ENCODE measurements at places on chromosomes 1 and 21.
A peak's percentile ranks its signal among the peaks of the same experiment; 100 is the strongest.

DNA sequence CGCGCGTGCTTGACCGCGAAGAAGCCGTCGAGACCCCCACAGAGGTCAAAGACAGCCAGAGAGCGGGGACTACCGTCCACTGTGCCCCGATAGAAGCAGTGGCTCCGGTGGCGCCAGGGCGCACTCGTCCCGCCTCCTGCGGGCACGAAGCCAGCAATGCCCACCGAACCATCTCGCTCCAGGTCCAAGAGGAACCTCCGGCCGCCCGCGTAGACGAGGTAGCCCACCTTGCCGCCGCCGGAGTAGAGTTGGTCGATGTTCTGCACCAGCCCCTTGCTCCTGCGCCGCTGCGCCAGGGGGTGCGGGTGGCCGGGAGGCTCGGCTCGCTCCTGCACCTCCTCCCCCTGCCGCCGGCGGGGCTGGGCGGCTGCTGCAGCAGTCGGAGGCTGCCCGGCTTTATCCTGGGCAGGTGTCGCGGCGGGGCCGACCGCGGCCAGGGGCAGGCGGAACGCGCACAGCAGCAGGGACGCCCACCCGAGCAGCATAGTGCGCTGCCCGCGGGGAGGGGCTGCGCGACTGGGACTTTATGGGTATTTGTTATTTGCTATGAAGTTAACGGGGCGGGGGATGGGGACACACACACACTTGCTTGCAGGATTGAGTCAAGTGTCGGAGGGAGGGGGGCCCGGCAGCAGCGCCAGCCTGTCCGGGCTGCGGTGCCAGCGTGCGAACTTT is 844 bp downstream of the ADAMTS5 start:
- DNase-seq: no peak

DNA sequence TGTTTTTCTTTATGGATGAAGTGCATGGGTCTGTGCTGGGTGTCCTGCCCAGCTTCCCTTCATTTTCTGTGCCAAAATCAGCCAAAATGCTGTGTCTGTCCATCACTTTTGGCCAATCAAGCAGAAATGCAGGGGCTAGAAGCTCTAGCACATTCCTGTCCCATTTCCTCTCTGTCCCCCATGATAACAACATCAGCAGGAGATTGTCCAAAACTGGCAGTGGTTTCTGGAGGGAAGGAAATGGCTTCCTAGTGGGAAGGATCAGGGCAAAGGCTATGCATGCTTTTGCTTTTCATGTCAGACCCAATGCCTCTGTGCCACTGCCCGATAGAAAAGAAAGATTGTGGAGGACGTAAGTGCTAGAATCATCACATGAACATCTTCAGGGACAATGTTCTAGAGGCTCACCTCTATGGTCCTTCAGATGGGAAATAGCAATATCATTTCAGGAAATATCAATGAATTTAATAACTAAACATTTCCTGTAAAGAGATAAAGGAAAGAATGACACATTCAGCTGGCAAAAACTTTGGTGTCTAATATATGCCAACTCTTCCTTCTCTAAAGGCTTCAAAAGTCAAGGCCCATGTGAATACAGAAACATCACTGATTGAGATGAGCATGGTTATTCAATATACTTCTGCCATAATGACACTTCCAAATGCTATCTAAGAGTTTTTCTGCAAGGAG is 107.5 kb downstream of the SETD4 start:
- DNase-seq: no peak

DNA sequence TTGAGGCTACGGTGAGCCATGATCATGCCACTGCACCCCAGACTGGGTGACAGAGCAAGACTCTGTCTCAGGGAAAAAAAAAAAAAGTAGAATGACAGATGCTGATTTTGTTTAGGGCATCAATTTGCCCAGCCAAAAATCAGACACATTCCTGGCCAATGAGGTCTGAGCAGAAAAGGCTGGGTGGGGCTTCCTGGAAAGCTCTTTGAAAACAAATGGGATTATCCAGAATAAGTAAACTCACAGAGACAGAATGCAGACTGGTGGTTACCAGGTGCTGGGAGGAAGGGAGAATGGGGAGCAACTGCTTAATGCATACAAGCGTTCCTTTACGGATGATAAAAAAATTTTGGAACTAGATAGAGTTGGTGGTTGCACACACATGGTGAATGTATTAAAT is 10.1 kb upstream of the CITED4 start:
- no peak for DNase-seq

DNA sequence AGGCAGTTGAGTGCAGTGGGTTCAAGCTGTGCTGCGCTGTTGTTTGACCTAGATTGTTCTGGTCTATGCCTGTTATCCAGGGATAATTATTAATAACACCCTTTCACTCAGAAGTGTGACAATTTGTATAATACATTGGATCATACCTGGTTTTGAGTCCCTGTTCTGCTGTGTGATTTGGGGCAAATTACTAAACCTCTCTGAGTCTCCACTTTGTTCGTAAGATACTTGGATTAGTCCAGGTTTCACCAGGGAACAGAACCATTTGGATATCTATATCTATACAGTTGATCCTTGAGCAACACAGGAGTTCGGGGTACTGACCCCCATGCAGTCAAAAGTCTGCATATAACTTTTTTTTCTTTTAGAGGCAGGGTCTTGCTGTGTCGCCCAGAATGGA is 2.3 kb downstream of the NENF start:
- no peak for DNase-seq

- no peak for DNase-seq
Measured at GRCh38 chr1:159838715-159839114, 12.0 kb downstream of the SLAMF8 start.

DNA sequence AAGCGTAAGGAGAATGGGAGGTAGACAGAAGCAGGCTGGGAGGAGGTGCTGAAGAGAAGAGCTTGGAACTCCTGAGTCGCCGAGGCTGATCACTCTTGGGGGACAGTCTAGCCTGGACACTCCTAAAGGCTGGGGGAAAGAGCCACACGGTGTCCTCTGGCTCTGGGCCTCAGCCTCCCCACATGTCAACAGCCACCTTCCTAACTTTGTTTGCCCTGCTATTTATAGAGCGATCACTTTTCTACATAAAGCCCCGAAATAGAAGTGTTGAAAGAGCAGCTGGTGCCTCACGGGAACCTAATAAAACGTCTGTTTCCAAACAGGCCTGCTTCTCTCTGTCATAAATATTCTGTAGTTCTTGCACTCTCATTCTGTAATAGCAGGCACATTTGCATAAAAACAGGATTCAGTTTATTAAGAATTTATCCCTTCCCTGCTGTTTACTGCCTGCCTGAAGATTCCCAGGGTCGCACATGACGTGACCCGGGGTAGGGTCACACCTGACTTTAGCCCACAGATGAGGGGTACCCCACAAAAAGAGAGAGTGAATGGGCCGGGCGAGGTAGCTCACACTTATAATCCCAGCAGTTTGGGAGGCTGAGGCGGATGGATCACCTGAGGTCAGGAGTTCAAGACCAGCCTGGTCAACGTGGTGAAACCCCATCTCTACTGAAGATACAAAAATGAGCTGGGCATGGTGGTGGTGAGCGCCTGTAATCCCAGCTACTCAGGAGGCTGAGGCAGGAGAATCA is 212.5 kb downstream of the TOMM20 start:
- no peak for DNase-seq

GRCh38 chr1:111275079-111275478 is 15.6 kb upstream of the CHIA start:
- DNase-seq: no peak

DNA sequence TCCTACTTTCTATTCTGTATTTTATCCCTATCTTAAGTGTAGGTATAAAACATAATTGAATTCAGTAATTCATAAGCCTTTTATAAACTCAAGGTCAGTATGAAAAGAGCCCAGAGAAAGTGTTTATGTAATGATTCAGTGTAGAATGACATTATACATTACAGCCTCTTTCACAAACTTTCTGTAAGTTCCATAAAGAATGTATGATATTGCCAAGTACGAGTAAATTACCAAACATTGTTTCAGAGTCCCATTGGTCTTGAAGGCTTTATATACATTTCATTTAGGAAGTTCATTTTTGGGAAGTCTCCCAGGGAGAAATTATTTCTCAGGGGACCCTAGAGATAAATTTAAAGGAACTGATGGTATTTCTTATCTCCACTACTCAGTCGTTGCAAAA is 37.8 kb upstream of the VAMP3 start:
- DNase-seq: no peak

- DNase-seq: no peak
Measured at GRCh38 chr1:183080406-183080805, 57.2 kb downstream of the LAMC1 start.

- no peak for DNase-seq
Measured at GRCh38 chr1:73040811-73041210, 758.5 kb upstream of the NEGR1 start.

DNA sequence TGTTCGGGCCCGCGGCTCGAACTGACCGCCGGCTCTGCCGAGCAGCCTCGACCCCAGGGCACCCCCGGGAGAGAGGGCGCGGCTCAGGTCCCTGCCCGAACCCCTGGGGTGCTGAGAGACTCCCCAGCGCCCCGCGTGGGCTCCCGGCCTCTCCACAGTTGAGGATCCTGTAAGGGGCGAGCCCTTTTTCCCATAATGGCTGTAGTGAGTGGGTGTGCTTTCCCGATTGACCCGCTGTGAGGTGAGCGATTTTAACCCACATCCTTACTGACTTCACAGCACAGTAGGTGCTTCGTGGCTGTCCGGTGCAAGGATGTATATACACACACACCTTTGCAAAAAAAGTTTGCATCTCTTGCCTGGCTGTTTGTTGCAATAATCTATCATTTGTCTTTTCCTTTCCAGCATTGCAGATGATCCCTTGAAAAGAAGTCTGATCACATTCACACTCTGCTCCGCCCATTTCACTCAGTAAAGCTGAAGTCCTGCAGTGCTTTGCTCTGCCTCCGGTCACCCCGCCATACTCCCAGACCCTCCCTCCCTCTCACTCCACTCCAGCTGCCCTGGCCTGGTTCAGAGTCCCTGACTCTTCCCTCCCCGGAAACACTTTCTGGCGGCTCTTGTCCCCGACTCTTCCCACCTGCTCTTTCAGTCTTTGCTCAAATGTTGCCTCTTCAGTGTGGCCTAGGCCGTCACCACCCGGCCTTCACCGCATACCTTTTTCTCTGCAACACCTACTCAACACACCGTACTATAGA is 955 bp upstream of the UBE2G2 start:
- DNase-seq: no peak

DNA sequence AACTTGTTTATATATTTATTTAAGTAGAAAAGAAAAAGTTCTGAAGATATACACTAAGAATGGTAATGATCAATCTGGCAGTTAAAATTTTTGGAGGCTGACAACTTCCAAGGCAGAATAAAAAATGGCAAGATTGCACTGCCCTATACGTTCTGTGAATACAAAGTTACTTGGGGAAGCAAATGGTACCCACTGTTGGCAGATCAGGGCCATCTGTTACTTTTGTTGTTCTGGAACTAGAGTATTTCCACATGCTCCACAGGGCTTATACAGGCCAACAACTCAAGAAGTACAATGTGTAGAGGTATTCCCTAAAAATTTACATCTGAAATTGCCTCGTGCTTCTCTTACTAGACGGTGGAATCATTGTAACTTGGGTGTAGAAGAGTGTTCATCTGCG is 53.2 kb downstream of the AHCTF1 start:
- DNase-seq: no peak

- DNase-seq: no peak
Measured at GRCh38 chr1:211951856-211952255, 83.5 kb downstream of the INTS7 start.

DNA sequence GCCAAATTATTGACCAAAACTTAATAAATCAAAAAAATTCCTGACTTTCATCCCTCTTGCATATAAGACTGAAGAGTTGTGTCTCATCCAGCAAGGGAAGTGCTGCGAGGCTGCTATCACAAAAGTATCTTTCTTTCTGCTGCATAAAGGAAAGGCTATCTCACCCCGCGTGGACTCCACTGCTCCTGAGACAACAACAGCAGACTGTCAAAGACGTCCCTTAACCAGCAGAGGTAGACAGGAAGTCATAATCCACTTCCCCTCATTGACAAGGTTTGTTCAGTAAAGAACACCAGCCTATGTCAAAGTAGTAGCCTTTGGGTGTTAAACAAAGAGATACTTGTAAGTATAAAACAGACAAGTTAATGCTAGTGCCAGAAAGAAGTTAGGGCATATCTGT is 29.4 kb downstream of the VPS26C start:
- no peak for DNase-seq

DNA sequence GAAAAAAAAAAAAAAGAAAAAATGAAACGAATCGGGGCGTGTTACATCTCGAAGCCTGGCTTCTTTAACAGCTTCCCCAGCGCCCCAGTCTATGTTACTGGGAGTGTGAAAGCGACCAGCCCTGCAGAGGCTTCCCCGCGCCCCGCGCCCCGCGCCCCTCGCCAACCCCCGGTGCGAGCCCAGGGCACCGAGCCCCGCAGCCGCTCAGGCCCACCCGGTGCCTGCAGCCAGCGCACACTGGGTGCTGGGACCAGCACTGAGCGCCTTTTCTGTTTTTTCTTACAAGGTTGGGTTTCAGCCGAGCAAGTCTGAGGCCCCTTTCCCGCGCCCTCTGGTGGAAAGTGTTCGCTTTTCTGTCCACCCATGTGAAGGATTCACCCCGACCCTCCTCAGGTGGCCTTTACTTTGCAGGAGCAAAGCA is 42.1 kb upstream of the ZNF496 start:
- peak; percentile 33 for DNase-seq

DNA sequence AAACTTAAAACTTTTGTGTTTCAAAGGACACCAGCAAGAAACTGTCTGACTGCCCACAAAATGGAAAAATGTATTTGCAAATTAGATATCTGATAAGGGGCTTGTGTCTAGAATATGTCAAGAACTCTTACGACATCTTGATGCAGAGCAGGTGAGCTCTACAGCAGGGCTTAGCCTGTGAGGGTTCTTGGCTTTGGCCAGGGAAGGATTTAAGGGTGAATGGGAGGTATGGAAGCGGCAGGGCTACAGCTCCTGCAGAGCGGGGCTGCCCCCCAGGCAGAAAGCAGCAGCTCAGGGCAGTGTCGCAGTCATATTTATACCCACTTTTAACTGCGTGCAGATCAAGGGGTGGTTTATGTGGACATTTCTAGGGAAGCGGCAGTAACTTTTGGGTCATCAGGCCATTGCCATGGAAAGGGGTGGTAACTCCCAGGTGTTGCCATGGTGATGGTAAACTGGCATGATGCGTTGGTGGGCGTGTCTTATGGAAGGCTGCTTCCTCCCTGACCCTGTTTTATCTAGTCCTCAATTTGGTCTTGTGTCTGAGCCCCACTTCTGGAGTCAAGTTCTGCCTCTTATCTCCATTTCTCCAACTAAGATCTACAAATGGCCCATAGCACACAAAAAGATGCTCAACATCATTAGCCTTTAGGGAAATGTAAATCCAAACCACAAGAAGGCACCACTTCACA is 23.2 kb downstream of the MORN1 start:
- no peak for DNase-seq

- DNase-seq: no peak
Measured at GRCh38 chr1:79353224-79353623, 346.7 kb upstream of the ADGRL4 start.

- DNase-seq: no peak
Measured at GRCh38 chr1:201468844-201469644, at the start of gene PHLDA3. PHLDA3 (minus strand) TSS chr1:201469188; CDS start chr1:201468786, 402 bp downstream.
